Stimulated activated CD4-positive, alpha-beta T cell treated with anti-CD3 and anti-CD28 coated beads, Interleukin-2, amount 100 ng/mL, for 24 hours (primary cell): ENCODE measurements at places on chromosomes 3 and 15.

GRCh38 chr3:44055951-44056350, 185.7 kb upstream of the TOPAZ1 start:
- no peak for DNase-seq

- no peak for DNase-seq
Observed at GRCh38 chr3:174329321-174329720, 529.8 kb upstream of the NAALADL2 start.

DNA sequence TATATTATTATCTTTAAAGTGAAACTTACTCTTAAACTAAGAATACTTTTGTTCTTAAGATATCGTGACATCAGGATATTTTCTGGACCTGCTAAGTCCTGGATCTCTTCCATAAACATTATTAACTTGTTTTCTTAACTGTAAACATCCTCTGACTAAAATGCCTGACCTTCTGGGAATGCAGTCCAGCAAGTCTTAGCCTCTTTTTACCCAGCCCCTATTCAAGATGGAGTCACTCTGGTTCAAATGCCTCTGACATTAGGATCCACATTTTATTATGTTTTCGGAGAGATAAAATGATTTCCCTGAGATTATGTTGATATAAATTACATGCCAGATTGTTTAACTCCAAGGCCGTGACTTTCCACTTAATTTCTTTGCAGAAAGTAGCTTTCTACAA, 37.6 kb downstream of the OSTN start:
- DNase-seq, result no peak

DNA sequence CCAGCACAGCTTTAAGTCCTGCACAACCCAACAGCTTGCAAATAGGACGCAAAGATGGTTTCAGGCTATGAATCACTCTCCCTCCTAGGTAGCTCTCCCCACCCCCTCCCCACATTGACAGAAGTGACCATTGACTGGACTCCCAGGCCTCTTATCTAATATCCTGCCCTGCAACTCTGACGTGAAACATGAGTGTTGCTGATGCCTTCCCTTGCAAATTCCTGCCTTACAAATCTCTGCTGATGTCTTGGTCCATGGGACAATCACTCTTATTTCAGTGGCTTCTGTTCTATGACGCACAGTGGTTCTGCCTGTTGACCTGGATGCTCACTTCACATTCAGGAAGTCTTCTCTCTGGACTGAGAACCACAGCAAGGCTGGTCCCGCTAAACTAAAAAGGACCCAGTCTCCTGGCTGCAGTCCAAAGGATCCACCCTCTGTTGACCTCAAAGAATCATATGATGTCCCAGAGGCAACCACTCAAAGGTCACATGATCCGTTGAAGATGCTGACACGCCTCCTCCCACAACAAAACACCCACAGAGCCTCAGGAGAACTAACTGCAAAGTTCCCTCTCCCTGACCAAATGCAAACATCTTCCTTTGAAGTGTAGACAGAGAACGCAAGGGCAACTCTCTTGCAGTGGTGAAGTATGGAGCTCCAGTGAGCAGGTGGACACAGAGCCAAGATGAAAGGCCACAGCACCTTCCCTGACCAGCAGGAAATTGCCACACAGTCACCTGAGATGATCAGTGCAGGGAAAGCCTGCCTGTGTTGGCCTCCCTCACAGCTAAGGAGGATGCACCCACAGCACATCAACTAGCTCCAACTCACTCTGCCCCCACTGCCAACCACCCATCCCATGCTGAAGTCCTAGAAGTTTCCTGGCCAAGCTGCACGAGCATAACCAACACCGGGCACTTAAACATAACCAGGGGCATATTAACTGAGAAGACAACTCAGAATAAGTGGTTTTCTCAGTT, 112.3 kb downstream of the ADAMTS17 start:
- DNase-seq, result no peak

DNA sequence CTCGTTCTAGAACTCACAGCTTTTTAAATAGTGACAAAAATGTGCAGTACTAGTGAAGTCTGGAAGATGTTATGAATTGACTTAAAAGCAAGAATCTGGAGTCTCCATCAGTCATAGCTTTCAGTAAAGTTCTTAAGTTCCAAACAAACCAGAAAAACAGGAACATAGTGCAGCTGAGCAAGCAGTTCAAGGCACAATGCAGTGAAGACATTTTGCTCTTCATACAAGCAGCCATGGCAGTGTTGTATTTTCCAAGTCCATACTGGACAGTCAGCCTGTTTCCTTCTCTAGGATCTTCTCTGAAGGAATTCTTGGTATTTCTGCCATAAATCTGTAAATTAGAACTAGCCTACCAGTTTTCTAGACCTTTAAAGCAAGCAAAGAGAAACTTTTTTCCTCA, 90.5 kb downstream of the LRRC28 start:
- DNase-seq, result no peak

DNA sequence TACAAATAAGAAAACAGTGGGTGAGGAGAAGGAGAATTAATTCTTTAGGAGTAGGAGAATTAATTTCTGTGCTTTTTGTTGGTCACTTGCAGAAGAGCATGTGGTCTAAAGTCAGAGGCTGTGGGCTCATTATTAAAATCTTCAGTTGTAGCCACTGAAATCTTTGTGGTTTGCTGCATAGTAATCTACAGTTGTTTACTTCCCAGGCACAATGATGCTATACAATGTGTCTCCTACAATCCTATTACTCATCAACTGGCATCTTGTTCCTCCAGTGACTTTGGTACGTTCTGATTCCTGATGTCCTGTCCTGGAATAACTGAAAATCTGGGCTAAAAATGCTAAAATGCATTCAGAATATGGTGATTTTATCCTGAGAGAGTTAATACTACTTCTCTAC, 21.0 kb downstream of the IFT122 start:
- no peak for DNase-seq

DNA sequence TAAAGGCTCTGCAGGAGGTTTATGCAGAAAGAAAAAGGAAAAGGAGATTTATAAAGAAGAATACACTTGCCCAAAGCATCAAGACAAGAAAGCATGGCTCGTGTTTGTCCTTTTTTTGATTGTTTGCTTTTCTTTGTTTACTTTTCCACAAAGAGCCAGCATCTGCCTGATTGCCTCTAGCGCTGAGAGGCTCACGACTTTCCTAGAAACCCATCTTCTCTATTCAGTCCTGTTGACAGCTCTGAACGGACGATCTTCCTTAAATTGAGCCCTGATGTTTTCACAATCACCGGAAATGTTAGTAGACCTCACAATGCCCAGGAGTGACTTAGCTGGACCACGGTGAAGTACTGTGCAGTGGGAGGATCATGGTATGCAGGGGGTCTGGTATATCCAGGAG, 12.4 kb downstream of the GP5 start:
- DNase-seq, result no peak

GRCh38 chr3:20394243-20394642, 208.2 kb upstream of the SGO1 start:
- no peak for DNase-seq

DNA sequence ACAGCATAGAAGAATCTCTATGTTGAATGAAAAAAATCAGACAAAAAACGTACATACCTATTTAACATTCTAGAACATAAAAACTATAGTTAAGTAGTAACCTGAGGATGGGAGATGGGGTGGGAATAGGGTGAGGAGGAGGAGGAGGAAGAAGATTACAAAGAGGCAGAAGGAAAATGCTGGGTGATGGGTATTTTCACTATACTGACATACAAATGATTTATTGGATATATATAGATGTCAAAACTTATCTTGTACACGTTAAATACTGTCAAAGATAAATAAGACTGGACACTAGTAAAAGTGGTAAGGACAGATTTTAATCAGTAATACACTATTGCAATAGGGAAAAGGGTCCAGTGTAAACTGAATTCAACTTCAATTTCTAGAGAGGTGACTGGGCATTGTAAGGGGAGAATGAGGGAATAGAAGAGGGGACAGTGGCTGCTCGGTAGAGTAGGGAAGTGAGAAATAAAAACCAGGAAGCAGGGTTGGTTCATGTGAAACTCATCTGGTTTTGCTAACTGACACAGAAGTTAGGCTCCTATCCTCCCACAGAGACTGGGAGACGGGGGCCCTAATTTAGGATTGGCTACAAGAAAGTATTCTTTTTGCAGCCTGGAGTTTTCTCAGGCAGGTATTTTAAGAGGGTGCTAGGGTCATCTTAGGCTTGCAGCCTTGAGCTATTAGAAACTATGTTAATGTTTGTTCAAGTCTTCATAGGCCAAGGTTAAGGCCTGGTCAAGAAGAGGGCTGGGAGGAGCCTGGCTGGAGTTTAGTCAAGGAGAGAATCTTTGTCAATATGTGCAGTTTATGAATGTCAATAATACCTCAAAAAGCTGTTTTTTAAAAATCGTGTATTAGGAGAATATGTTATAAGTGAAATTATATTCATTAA, 15.0 kb upstream of the C15orf61 start:
- no peak for DNase-seq

DNA sequence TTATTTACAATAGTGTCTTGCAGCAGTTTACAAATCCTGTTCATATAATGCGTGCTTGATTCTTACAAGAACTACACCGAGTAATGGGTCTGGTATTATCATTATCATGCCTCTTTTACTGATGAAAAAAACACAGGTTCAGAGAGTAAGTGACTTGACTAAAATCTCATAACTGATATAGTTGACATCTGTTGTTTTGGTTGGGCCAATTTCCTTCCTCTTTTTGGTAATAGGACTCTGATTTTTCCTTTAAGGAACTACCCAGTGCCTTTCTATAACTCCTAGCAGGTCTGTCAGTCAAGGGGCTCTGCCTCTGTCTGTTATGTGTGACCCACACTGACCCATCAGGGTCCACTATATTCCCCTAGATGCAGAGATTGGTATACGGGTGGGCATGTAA, 14.6 kb upstream of the BLOC1S6 start:
- DNase-seq, result no peak

DNA sequence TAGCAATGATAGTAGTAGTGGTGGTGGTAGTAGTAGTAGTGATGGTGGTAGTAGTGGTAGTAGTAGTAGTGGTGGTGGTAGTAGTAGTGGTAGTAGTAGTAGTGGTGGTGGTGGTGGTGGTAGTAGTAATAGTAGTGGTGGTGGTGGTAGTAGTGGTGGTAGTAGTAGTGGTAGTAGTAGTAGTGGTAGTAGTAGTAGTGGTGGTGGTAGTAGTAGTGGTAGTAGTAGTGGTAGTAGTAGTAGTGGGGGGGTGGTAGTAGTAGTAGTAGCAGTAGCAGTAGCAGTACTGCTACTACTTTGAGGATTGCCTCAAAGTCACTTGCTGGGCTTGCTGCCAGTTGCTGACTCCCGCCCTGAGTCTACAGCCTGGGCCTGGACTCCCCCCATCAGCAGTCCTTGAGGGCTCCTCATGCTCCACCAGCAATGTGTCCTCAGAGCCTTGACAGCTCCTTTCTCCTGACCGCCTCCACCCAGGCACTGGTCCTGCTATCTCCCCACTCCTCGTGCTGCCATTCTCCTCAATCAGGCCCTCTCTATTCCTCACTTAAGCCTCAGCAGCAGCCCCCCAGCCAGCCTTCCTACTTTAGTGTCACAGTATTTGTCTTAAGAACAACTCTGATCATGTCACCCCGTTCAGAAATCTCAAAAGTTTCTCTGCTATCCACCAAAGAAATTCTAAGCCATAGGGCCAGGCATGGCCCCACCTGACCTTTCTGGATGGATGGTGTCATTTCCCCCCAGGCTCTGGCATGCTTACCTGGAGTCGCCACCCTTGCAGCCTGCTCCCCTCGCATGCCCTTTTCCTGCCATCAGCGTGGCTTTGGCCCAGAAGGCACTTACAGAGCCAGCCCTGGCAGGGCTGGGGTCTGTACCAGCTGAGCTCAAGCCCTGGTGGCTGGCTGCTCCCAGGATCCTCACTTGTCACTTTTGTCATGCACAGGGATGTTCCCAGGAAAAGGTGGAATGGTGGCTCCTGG, 45.6 kb downstream of the DLEC1 start:
- DNase-seq, result no peak

DNA sequence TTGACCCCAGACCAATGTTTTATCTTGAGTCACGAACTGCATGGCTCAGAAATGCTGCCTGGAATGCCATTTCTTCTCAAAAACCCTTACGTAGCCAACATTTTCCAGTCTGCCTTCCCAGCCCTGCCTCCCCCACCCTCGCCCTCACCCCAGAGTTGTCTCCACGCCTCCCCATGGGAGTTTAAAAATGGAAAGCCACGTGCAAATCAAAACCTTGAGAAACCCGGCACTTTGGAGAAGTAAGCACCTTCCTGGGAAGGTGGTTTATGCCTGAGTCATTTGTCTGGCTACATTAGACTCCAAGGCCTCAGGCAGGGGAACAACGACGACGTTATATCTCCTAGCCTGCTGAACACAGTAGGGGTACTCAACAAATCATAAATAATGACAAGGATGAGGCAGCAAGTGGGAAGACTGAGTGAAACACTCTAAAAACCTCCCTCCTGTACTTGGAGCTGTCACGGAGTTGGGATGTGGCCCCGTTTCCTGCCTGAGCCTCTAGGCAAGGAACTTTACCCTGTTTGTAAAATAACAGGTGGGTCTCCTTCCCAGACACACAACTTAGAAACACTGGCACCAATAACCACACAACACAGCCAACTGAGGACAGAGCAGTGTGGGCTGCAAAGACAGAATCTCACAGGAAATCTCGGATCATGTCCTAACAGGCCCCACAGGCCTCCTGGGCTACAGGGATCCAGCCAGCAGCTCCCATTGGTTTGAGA, 179.1 kb downstream of the NTRK3 start:
- DNase-seq, result no peak

- DNase-seq, result no peak
Observed at GRCh38 chr3:121595765-121596406, 2.7 kb downstream of the FBXO40 start.

GRCh38 chr3:51422211-51422610, 31.1 kb downstream of the RBM15B start:
- DNase-seq, result no peak

GRCh38 chr15:32743411-32744140, 25.8 kb downstream of the GREM1 start:
- no peak for DNase-seq

- no peak for DNase-seq
Observed at GRCh38 chr15:84755736-84756527, 7.5 kb downstream of the ZNF592 start.

DNA sequence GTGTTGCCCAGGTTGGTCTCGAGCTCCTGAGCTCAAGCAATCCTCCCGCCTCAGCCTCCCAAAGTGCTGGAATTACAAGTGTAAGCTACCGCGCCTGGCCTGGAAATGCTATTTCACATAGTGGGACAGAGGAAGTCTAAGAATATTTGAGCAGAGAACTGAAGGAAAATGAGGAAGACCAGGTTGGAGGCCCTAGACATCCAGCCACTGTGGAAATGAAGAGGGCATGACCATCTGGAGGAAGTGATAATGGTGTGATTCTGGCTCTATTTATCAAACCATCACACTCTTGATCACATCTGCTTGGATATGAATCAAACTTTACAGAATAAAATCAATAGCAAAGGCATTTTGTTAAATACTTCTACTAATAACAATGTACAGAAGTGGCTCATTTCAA, 65.9 kb upstream of the ARHGEF3 start:
- no peak for DNase-seq

- DNase-seq, result no peak
Observed at GRCh38 chr3:34073961-34074360, 275.5 kb downstream of the PDCD6IP start.
